Progenitor cell of endocrine pancreas (in vitro differentiated cells): ENCODE measurements at places on chromosomes 2 and 18. TPM values are rescaled to one million over a fixed set of nuclear protein-coding genes. Genes with fewer than 3 reads are reported as not detected.
A peak's percentile ranks its signal among the peaks of the same experiment; 100 is the strongest.

- no peaks in the 10 kb centered on the region for H3K36me3 ChIP-seq
- H3K4me3 ChIP-seq: no peak overlapping the region
- H3K4me1 ChIP-seq: no peaks in the 10 kb centered on the region
- DNase-seq: no peak
- H3K27ac ChIP-seq: no peak overlapping the region
- H3K27me3 ChIP-seq: peaks cover 5% of the 10 kb centered on the region
These were observed 114.8 kb upstream of the ZNF236 start for GRCh38 chr18:76707534-76707933.

GRCh38 chr18:60372132-60372531, 443 bp downstream of the MC4R start:
- no peak overlapping the region for H3K27ac ChIP-seq
- H3K36me3 ChIP-seq: no peaks in the 10 kb centered on the region
- DNase-seq: no peak
- H3K4me3 ChIP-seq: no peak overlapping the region
- H3K27me3 ChIP-seq: peaks cover 8% of the 10 kb centered on the region

Gene SLC5A6
- 66.7 and 70.8 TPM in 2 replicates for total RNA-seq

- peak overlapping the region; percentile 67 for H3K27ac ChIP-seq
- H3K36me3 ChIP-seq: peaks cover 21% of the 10 kb centered on the region
- no peak for DNase-seq
- no peak overlapping the region for H3K4me3 ChIP-seq
These were observed 3.8 kb downstream of the LRRFIP1 start for GRCh38 chr2:237631007-237631785.

- H3K27me3 ChIP-seq: peaks cover 3% of the 10 kb centered on the region
- H3K4me1 ChIP-seq: no peaks in the 10 kb centered on the region
- peak; percentile 31 for DNase-seq
These were observed 81.1 kb downstream of the MRPS9 start for GRCh38 chr2:105118960-105119359.

Gene KLHL30
- 0.07 and 0.13 TPM in 2 replicates for total RNA-seq

DNA sequence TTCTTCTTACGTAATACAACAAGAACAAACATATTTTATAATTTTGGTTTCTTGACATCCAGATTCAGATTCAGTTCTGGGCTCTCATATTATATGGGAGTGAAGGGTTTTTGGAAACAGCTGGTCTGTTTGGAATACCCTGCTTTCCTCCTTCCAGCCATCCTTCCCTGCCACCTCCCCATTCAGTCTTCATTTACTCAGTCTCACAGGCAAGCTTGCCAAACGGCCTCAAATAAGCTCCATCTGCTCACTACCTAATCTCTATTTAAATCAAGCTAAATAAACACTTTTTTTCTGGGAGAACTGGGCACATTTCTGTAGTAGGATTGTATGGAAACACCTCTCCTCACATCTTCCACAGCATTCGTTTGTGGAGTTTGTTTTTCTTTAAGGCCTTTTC, 147.5 kb downstream of the RND3 start:
- no peak overlapping the region for H3K27ac ChIP-seq
- no peaks in the 10 kb centered on the region for H3K27me3 ChIP-seq
- no peak for DNase-seq

DNA sequence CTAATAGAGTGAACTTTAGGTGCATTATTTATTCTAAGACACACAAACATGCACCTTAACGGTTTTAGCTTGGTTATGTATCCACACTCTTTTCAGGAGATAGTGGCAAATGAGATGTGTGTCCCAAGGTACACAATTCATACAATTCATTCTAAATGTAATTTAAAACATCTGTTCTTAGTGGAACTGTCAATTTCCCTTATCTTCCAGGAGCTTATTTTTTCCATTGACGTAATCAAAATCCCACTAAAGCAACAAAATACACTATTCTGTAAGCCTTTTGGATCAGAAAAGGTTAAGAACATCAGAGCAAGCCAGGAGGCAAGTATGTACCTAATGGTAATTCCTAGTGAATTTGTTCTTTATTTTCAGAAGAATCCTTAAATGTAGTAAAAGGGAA, 19.8 kb downstream of the EIF2AK3 start:
- H3K27ac ChIP-seq: no peak overlapping the region
- no peak overlapping the region for H3K4me3 ChIP-seq
- H3K4me1 ChIP-seq: peaks cover 4% of the 10 kb centered on the region
- no peaks in the 10 kb centered on the region for H3K27me3 ChIP-seq
- DNase-seq: no peak

DNA sequence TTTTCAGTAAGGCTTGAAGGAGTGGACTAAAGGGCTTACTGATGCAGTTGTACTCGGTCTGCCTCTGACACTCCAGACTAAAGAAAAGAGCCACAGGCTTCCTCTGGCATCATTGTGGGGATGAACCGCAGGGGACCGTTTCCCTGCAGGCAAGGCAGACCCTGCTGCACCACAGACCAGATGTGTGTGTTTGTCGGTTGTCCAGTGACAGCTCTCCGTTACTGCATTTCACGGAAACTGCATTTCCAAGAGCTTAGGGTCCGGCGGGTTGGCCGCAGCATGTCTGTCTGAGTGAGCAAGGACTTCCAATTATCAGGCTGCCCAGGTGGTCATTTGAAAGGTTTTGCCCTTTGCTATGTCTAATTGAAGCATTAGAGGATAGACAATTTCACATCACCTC, 98.1 kb downstream of the FAM210A start:
- no peak overlapping the region for H3K4me3 ChIP-seq
- H3K36me3 ChIP-seq: no peaks in the 10 kb centered on the region
- peaks cover 2% of the 10 kb centered on the region for H3K4me1 ChIP-seq
- no peak overlapping the region for H3K27ac ChIP-seq

Gene SLC23A3
- 1.7 and 2.8 TPM in 2 replicates for total RNA-seq

DNA sequence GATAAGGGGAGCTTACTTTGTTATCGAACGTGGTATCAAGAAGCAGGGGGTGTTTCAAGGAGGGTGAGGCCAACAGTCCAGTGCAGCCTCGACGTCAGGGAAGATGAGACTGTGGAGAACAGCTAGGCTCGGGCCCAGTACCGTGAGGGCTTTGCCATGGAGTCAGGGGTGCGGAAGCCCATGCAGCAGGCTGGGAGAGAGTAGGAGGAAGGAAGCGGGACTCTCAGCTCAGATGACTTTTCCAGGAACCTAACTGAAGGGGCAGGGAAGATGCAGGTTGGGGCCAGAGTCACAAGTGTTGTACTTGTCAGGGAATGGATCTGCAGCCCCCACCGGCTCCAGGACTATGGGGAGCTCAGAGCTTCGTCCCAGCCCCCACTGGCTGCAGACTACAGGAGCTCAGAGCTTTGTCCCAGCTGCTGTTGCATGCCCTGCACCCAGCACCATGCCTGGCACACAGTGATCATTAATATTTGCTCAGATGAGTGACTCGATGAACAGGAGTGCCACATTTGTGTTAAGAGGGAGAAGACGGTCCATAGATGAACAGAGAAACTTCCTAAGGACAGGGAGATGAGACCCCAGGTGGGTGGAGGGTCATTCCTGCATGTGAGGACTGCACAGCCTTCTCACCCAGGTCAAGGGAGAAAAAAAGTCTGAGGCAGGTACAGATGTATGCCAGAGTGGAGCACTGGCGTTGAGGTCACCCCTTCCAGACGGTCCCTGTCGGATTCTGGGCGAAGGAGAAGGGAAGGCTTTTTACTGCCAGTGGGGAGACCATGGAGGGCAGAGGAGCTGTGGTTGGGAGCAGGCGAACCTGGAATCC, 36.4 kb downstream of the PTGR3 start:
- H3K27me3 ChIP-seq: peaks cover 10% of the 10 kb centered on the region
- H3K4me3 ChIP-seq: no peak overlapping the region
- no peak for DNase-seq
- no peaks in the 10 kb centered on the region for H3K36me3 ChIP-seq
- no peaks in the 10 kb centered on the region for H3K4me1 ChIP-seq

- no peaks in the 10 kb centered on the region for H3K27me3 ChIP-seq
- H3K4me3 ChIP-seq: peak overlapping the region; percentile 54
- no peak for DNase-seq
These were observed 16.9 kb upstream of the HNRNPLL start for GRCh38 chr2:38619458-38620164.

Gene CD28
- total RNA-seq: not detected in 2 replicates

Gene MEX3C
- total RNA-seq: 86.2 and 91.1 TPM in 2 replicates

DNA sequence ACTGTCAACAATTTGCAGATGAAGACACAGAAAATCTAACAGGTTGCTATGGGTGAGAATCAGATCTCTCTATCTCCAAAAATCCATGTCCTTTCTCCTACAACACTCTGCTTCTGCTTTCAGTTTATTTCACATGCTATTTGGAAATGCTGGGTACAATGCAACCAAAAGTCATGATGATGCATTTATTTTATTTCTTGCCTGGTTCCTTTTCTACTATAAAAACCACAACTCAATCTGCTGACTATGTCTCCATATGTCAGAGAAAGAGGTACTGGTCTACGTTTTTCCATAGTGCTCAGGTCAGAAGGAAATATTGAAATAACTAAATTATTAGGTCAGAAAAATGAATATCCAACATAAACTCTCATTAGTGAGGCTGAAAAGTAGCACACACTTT, 20.5 kb downstream of the RAD51AP2 start:
- H3K27ac ChIP-seq: no peak overlapping the region
- H3K27me3 ChIP-seq: peaks cover 6% of the 10 kb centered on the region
- DNase-seq: no peak

Gene GPR155
- total RNA-seq: 0.74 and 1.4 TPM in 2 replicates

GRCh38 chr2:96090196-96090926, 26.0 kb downstream of the ADRA2B start:
- peaks cover 6% of the 10 kb centered on the region for H3K4me1 ChIP-seq
- no peak overlapping the region for H3K4me3 ChIP-seq
- H3K27me3 ChIP-seq: no peaks in the 10 kb centered on the region
- no peaks in the 10 kb centered on the region for H3K36me3 ChIP-seq
- DNase-seq: peak; percentile 6
- no peak overlapping the region for H3K27ac ChIP-seq

Gene EPB41L3
- total RNA-seq: 41.7 and 49.8 TPM in 2 replicates

DNA sequence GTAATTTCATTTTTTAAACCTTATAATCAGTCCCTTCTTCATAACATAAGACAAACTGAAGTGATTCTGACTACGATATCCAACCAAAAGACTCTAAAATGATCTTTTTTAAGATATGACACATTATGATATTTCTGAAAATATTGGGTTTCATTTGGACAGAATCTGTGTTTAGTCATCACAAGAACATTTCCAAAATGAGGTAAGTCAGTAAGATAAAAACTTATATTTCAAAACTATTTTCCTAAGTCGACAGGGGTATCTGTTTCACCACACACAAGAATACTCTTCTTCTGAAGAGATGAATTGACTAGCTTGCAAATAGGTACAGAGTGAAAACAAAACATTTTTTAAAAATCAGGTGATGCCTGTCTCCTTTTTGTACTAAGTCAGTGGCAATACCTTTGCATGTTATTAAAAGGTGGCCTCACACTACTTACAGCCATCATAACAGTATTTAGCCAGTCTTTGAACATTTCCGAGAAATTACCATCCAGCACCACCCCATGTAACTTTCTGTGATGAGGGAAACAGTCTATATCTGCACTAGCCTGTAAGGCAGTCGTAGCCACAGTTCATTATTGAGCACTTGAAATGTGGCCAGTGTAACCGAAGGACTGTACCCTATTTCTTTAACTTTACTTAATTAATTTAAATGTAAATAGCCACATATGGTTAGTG, 13.5 kb downstream of the STK39 start:
- H3K4me3 ChIP-seq: no peak overlapping the region

DNA sequence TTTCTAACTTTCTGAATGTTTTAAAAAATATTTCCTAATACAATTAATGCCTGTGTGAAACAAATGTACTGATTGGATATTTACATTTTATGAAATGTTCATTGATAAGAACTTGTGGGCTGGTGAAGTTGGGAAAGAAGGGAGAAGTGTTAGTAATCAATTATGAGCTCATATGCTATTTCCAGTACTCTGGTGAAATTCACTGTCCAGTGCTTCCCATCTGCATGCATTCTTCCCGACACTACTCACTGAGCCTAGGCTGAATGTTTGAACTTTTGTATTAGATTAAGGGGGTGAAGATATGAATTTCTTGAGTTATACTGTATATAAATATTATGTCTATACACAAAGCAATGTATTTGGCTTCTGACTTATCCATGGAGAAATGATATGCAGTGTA, 36.0 kb downstream of the SKA1 start:
- H3K27ac ChIP-seq: no peak overlapping the region
- H3K4me3 ChIP-seq: no peak overlapping the region
- no peak for DNase-seq
- no peaks in the 10 kb centered on the region for H3K27me3 ChIP-seq
- no peaks in the 10 kb centered on the region for H3K36me3 ChIP-seq

Gene D2HGDH
- 28.8 and 34.8 TPM in 2 replicates for total RNA-seq

Gene CYP26B1
- total RNA-seq: 31.5 and 37.5 TPM in 2 replicates

Gene CDKL4
- 1.2 and 2.0 TPM in 2 replicates for total RNA-seq

Gene CCDC68
- 2.2 and 2.9 TPM in 2 replicates for total RNA-seq

Gene ICOS
- not detected in 2 replicates for total RNA-seq

Gene EVA1A
- 10.9 and 11.5 TPM in 2 replicates for total RNA-seq

Gene CD302
- total RNA-seq: 3.6 and 3.9 TPM in 2 replicates

DNA sequence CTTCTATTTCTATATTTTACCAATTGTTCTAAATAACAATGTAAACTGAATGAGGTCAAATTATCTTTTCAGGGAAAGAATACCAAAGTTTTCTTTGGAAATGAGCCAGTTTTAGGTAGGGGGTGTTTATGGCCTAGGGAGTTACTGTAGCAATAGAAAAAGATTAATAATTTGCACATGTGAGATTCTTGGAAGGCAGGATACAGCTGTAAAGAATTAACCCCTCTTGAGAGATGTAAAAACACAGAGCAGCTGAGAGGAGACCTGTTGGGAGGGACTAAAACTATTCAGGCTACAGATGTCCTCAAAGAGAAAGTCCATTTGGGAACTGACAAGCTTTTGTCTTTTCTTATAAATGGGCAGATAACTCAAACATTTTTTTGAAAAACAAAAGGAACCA, 182.2 kb downstream of the FIGN start:
- no peak overlapping the region for H3K27ac ChIP-seq
- no peaks in the 10 kb centered on the region for H3K36me3 ChIP-seq
- DNase-seq: no peak
- H3K27me3 ChIP-seq: no peaks in the 10 kb centered on the region
- no peak overlapping the region for H3K4me3 ChIP-seq

GRCh38 chr2:20473128-20473527, 26.3 kb downstream of the RHOB start:
- DNase-seq: no peak
- peaks cover 22% of the 10 kb centered on the region for H3K27me3 ChIP-seq
- no peak overlapping the region for H3K27ac ChIP-seq
- peaks cover 11% of the 10 kb centered on the region for H3K4me1 ChIP-seq
- no peaks in the 10 kb centered on the region for H3K36me3 ChIP-seq

Gene SP140
- 0.69 TPM in 1 of 2 replicates, not detected in the other for total RNA-seq

DNA sequence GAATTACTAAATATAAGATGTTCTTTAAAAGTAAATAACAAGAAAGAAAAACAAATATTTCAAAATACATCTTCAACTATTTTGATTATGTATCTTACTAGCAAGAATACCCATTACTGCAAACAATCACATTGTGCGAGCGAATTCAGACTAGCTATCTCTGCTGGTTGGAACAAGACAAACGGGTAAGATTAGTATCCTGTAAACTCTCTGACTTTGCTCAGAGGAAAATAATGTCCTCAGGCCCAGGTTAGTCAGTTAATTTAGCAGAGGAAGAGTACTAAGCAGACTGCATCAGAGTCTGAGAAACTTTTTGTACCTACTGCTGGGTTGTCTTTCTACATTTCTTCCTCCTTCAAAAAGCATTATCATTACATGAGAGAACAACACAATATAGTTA, 50.4 kb upstream of the MCM6 start:
- H3K27me3 ChIP-seq: no peaks in the 10 kb centered on the region
- no peaks in the 10 kb centered on the region for H3K4me1 ChIP-seq
- no peak for DNase-seq
- H3K4me3 ChIP-seq: no peak overlapping the region
